Activated CD4-positive, alpha-beta T cell treated with anti-CD3 and anti-CD28 coated beads, Interleukin-10, Interleukin-2, amounts not matched to agents 100 ng/mL and 50 ng/mL, durations not matched to agents 16 hours and 8 hours (primary cell): ENCODE measurements at places on chromosomes 3 and 15.

DNA sequence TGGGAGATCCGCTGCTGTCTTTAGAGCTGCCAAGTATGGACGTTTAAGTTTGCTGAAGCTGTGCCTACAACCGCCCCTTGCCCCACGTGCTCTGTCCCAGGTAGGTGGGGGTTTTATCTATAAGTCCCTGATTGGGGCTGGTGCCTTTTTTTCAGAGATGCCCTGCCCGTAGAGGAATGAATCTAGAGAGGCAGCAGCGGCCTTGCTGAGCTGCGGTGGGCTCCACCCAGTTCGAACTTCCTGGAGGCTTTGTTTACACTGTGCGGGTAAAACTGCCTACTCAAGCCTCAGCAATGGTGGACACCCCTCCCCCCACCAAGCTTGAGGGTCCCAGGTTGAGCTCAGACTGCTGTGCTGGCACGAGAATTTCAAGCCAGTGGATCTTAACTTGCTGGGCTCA is 83.4 kb upstream of the FGF7 start:
- no peak for DNase-seq

- no peak for DNase-seq
Observed at GRCh38 chr3:148924562-148924961, 59.5 kb downstream of the CPA3 start.

DNA sequence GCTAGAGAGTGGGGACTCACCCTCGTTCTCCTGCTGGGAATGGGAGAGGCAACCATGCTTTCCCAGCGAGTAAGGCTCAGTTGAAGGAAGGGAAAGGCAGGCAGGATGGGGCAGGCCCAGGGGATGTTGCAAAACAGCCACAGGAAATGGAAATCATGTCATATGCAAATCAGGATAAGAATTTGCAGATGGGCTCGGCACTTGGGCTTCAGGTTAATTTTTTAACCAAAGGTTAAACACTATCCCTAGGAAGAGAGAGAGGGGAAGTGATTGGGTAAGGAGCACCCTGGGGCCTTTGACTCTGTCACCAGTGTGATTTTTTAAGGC is 14.6 kb upstream of the PLA2G4E start:
- DNase-seq, result peak; percentile 20

DNA sequence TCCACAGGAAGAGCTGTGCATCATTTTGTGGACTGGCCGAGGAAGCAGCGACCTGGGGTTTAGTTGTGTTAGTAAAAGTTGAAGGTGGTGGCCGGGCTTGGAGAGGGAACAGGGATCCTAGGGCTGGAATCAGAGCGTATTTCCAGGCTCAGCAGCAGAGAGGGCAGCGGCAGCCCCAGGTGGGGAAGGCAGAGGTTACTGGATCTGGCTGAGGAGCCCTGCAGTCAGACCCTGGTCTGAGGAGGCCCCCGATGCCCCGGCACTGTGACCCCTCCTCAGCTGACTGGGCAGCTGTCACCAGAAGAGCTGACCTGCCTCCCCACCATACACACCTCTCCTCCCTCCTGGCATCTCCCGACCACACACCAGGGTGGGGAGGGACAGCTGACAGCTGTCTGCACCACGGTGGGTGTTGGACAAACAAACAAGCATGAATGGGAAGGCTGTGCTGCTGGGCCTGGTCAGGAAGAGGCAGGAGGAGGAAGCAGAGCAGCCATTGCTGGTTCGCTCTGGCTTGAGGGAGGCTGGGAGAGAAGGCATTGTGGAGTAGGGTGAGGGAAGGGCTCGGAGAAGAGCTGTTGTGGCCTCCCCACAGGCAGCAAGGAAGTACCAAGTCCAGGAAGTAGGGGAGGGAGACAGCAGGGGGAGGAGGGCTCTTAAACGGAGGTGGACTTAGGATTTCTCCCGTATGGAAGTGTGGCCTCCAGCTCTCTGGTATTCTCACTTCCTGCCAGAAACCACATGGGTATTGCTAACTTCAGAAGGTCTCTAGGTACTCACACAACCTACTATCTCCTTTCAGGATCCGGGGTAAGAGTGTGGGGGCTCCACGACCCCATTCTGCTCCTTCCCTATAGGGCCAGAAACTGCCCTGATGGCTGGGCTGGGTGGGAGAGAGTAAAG is 49.5 kb upstream of the HACD2 start:
- DNase-seq, result no peak

- no peak for DNase-seq
Observed at GRCh38 chr3:14602804-14603644, 48.5 kb upstream of the CCDC174 start.

GRCh38 chr3:65614585-65614984 is 424.1 kb downstream of the MAGI1 start:
- no peak for DNase-seq

GRCh38 chr3:52223449-52224408 is 1.7 kb downstream of the TLR9 start:
- DNase-seq, result no peak

DNA sequence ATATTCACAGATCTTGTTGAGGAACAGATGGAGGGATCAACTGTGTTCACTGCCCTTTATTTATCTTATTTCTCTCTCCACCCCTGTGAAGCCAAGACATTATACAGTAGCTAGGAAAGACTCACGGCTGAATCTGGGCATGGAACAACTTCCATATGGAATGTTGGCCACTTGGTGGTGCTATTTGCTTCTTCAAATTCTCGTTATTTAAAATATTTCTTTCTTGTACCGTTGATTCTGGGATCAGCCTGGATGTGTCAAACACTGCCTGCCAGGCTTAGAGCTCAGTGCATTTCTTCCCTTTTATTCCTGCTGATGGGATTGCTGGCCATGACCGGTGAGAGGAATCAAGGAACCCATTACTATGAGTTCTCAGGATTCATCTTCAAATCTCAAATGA is 17.5 kb upstream of the GASK1A start:
- peak; percentile 14 for DNase-seq

- peak; percentile 72 for DNase-seq
Observed at GRCh38 chr15:72554471-72555425, 80.6 kb downstream of the ARIH1 start.

- DNase-seq, result no peak
Observed at GRCh38 chr3:39067286-39067685, 15.5 kb downstream of the WDR48 start.

DNA sequence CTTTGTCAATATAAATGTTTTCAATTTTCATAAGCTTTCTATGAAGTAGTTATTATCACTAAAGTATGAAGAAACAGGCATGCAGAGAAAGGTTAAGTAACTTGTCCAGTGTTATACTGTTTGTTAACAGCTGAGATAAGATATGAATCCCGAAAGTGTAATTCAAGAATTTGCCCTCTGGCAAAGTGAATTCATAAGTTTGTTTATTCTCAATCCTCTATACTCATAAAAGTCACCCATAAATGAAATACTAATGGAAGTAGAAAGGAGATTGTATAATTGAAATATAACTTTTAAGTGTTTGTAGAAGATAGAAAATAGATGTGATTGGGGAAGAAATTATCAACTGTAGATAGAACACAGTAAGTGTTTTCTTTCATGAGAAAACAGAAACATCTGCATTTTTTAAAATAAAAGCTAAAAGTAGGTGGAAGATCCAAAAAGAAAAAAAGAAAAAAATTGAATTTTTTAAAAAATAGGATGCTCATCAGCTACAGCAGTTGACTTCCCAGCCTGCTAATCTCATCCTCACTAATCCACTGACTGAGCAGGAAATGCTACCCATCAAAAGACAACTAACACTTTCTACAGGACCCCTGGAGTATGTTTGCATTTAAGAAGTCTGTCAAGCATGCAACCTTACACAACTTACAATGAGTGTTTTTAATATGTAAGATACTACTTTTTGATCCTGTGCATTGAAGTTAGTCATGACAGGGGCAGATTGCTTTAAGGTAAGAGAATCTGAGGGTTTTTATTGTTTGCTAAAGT is 878.1 kb downstream of the SI start:
- no peak for DNase-seq

DNA sequence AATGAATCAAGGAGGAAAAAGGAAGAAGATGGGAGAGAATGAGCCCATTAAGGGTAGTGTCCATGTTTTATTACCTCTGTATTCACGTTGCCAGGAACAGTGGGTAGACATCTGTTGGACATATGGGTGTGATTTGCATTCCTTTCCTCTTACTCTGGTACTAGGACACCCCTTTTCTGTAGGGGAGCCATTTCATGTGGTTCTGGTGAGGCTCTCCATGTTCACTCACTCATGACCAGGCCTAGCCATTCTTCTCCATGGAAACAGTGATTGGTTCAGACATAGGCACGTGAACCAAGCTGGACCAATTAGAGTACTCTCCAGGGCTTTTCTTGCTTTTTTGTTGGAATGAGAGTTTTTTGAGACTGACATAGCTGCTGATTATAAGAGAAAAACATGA is 39.6 kb upstream of the PDCD6IP start:
- DNase-seq, result no peak

DNA sequence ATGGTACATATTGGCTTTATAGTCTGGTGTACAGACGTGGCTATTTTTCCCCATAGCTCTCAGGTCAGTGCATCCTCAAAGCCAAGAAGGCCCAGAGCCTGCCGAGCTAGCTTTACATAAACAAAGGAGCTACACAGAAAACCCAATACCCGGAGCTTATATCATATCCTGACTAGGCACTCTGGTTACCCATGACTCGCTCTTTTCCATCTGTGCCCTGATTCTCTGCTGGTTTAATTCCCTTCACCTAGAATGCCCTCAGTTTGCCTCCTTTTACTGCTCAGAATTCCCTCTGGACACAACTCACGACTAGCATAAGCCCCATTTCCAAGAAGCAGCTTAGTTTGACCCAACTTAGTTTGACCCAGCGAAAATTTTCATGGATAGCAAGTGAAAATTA is 110.8 kb downstream of the TIGIT start:
- no peak for DNase-seq
